D721Med (cell line): ENCODE measurements at places on chromosomes 12 and 14.

- no peak for DNase-seq
Measured at GRCh38 chr14:51424041-51424440, 184.0 kb downstream of the TMX1 start.

GRCh38 chr12:27780612-27781408 lies 774 bp upstream of the MANSC4 start:
- DNase-seq, result no peak

DNA sequence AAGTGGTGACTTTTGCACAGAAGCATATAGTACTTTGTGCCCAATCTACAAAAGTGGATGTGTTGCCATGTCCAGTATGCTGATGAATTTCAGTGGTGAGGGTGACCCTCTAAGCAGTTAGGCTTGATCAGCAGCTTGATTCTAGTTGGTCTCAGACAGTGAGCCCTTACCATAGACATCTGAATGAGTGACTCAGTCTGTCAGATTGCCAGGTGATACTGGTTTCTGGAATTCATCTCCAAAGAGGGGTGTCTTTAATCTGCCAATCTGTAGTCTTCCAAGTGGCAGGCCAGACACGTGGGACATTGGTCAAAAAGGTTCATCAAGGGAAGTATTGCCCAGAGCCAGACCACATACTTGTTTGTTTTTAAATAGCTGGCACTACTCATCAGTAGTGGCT lies 187.4 kb upstream of the SLC16A7 start:
- no peak for DNase-seq

DNA sequence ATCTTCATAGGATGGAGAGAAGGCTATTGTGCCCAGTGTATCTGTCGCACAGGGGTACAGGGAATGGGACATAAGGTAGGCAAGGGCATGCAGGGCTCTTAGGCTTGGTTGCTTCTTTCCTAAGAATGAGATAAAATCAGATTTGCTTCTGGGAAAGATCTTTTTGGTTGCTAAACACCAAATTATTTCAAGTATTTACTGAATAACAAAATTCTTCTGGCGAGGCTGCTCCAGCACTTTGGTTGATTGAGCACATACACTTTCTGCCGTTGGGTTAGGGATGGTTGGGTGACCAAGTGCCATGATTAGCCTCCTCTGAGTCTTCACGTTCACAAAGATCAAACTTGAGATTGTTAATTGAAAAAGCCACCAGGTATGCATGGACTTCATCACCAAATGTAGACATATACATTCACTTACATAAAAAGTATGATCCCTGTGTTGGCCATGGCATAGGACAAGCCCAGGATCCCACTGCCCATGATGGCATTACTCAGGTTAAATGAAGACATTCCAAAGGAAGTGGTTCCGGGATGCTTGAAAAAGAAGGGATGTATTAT lies 38.2 kb downstream of the SLC38A4 start:
- no peak for DNase-seq
